Activated CD4-positive, alpha-beta T cell treated with anti-CD3 and anti-CD28 coated beads, Interleukin-2, amount 50 U/mL, for 16 hours (primary cell): ENCODE measurements at places on chromosomes 3 and 15.

GRCh38 chr3:140599496-140599895 is 78.4 kb upstream of the TRIM42 start:
- DNase-seq: no peak

- DNase-seq: no peak
These were observed 131.4 kb downstream of the EPHA3 start for GRCh38 chr3:89238846-89239245.

GRCh38 chr3:175489406-175489805 is 630.3 kb downstream of the NAALADL2 start:
- no peak for DNase-seq

GRCh38 chr3:45145223-45145622 is 955 bp downstream of the CDCP1 start:
- no peak for DNase-seq

GRCh38 chr3:100033903-100034471 is 80.3 kb downstream of the FILIP1L start:
- no peak for DNase-seq

GRCh38 chr15:31508656-31509055 is 182.0 kb downstream of the KLF13 start:
- DNase-seq: no peak

GRCh38 chr3:68631850-68632545 is 300.3 kb downstream of the TAFA4 start:
- DNase-seq: no peak

DNA sequence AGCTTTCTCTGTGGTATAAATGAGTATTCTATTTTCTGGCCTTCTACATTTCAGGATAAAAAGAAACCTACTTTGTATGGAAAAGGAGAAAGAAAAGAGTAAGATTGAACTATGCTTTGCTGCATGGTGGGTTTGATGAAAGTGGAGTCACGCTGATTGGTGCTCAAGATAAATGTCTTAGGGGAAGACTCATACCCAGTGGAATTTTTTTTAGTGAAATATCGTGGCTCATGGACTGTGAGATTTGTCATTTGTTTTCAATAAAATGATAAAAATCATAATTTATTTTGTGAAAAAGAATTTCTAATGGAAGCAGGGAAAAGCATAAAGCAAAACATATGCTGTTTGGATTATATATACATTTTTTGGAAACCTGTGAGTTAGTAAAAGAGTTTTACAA is 292.5 kb downstream of the ZPLD1 start:
- no peak for DNase-seq

DNA sequence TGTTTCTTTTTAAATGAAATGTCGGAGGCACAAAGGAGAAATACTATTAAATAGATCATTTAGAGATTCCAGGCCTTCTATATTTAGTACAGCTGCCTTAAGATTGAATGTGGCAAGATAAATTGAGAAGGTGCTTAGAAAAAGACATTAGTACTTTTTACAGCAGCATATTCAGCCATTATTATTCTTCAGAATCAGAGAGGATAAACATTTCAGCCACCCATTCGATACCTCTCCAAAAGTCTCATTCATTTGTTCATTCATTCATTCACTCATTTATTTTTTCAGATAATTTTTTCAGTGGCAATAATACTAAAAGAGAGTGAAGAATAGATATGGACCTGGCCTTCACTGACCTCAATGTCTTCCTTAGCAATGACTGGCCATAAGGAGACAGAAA is 347.0 kb downstream of the GRM7 start:
- DNase-seq: no peak

DNA sequence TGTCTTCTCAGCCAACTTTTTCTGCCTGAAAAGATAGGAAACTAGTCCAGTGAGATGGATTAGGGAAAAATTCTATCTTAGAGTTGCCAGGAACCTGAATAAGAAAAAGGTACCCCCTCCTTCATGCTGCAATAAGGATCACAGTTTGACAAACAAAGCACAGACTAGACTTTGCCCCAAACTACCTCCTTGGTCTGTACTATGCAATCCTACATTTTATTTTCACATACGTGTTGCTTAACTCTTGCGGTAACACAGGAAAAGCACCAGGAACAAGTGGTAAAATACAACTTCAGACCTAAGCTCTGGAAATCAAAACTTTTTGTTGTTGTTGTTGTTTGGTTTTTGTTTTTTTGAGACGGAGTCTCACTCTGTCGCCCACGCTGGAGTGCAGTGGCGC is 11.3 kb upstream of the IL12A start:
- no peak for DNase-seq

GRCh38 chr15:25903024-25903581 is 40.0 kb upstream of the ATP10A start:
- DNase-seq: no peak

- DNase-seq: peak; percentile 66
These were observed 2.9 kb downstream of the RAB43 start for GRCh38 chr3:129118745-129119144.

DNA sequence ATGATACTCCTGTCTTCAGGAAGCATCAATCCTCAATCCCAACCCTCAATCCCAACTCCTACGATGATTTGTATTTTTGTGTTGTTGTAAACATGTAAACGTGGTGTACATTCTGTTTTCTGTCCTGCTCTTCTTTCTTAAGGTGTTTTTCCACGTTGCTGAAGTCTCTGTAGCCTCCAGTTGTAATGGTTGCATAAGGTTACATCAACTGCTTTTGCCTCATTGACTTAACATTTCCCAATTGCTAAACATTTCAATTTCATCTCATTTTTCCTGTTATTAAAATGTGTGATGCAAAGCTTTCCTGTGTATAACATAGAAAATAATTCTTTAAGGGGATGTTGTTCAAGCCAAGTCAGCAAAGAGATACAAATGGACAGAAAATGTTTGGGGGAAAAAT is 33.4 kb downstream of the HRH1 start:
- no peak for DNase-seq

- DNase-seq: no peak
These were observed 91.6 kb downstream of the LRRK1 start for GRCh38 chr15:101010781-101011180.

- no peak for DNase-seq
These were observed 59.0 kb downstream of the CLEC3B start for GRCh38 chr3:45084820-45085816.

- no peak for DNase-seq
These were observed 29.2 kb upstream of the PLSCR5 start for GRCh38 chr3:146634346-146634745.

- no peak for DNase-seq
These were observed 62.9 kb upstream of the MCF2L2 start for GRCh38 chr3:183491109-183491922.

- DNase-seq: peak; percentile 35
These were observed 4.1 kb downstream of the CEMIP start for GRCh38 chr15:80783260-80783659.

DNA sequence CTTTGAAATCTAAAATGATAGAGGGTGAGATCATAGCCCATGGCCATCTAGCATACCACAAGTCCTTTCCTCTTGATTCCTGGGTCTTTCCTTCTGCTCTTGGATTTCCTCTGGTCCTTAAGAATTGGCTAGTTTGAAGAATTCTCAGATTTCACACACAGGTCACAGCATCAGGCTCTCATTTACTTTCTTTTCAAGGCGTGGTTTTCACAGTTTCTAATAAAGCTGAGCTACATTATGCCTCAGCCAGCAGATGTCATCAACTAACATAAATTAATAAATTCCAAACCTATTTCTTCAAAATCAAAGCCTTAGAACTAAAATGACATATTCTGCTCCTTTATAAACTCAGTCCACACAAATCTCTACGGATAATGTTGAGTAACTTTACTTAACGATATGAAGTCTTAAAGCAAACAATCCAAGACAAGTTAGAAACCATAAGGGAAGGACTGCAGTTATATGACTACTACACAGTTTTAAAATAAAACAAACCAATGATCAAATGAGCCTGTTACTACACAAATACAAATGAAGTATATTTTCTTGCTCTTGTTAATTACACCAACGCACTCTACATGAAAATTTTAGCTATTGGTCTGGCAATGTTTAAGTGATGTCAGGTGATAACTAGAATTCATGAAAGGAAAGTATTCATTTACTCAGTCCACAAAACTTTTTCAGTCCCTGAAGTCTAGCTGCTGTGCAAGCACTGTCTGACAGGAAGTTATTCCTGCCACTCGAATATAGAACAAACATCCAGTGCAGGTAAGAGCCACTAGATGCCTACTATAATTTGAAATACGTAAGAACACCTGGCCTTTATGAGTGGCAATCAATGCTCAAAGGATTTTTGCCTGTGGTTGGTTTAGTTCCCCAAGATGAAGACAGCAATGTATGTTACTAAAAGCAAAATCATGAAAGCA is 9.2 kb downstream of the CCDC14 start:
- no peak for DNase-seq

DNA sequence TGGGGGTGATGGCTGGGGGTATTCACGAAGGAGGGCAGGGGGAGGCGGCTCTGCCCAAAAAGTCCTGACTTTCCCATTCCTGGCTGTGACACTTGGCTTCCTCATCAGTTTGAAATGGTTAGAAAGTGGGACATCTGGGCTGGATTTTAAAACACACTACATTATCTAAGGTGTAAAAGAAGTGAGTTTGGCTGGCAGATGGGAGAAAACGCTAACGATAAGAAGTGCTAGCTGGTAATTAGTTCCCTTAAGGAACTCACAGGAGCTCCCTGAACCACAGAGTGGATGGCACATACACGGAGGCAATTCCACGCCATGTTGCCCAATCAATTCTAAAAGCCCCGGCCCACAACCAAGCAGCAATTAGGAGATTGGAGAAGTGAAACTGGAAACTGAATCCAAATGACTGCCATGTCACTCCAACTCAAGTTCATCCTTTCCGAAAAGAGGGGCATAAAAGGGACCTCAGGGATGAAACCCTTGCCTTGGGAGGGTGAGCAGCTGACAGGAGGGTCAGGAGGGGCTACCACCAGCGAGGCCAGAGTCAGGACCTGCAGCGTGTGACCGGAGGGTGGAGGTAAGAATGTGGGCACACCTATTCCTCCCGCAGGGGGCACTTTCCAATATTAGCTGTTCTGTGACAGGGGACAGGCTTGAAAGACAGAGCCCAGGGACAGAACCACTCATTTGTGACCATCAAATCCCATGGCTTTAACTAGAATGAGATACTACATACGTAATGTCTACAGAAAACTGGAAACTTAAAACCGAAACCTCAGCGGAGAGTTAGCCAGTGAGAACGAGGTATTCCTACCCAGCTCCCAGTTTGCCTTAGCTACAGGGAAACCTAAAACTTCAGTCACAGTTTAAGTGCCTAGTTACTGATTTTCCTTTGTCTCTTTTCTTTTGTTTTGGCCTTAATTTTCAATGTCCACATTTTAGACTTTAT is 95.3 kb upstream of the OXTR start:
- DNase-seq: no peak

- no peak for DNase-seq
These were observed 508.8 kb downstream of the DIPK2A start for GRCh38 chr3:144480416-144480919.

DNA sequence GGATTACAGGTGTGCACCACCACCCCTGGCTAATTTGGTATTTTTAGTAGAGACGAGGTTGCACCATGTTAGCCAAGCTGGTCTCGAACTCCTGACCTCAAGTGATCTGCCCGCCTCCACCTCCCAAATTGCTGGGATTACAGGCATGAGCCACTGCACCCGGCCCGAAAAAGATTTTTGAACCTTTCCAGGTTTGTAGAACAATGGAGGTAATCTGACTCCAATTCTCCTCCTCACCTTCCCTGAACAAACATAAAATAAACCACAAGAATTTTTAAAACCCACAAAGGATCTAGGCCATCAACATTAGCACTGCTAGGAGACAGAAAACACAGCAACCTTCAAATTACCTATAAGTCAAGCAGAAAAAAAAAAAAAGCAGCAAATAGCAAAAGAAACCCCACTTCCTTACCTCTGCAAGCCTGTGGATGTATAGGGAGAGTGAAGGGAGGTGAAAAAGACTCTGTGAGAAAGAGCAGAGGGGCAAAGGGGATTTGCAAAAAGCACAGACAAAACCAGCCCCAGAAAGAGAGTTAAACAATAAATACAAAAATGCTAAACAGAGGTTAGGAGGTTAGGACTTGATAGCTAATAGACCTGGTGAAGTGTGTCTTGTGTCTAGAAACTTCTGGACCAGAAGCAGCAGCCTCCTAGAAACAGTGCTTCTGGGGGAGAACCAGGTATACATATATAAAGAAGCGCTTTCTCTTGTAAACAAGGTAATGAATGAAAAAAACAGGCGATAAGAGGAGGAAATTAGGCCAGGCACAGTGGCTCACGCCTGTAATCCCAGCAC is 32.1 kb downstream of the TFDP2 start:
- DNase-seq: no peak

- DNase-seq: no peak
These were observed 16.4 kb downstream of the EFCC1 start for GRCh38 chr3:129017484-129017899.

- DNase-seq: no peak
These were observed 14.5 kb downstream of the ARF4 start for GRCh38 chr3:57582474-57583168.

GRCh38 chr15:84749111-84749991 is 959 bp downstream of the ZNF592 start:
- DNase-seq: peak; percentile 67

- DNase-seq: peak; percentile 0
These were observed 970.6 kb downstream of the DIPK2A start for GRCh38 chr3:144942093-144942837.

DNA sequence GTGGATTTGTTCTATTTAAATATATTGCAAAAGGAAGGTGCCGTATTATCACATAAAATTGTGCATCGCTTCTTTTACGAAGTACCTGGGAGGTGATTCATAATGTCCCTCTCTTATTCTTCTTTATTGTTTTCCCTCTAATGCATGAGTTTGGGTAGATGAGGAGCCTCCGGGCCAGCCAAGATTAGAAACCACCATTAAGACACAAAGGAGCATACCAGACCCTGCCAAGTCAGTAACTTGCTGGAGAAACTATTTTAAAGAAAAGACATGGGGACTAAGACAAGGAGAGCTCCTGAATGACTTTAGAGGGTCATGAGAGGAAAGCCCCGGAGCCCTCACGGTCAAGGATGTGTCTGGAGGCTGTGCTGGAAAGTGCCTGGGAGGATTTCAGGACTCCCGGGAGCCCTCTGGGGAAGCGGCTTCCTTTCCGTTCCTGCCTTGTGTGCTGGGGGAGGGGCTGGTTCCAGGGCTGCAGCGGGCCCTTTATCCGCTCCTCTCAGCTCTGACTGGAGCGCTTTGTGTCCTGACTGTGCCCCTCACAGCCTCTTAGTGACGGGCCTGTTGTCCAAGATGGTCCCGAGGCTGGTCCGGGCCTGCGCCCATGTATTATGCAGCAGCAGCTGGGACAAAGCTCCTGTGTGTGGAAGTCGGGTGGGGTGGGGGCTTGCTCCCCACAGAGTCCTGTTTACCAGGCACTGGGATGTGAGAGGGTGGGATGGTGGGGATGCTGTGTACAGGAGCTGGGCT is 35.7 kb downstream of the CORO2B start:
- DNase-seq: no peak

DNA sequence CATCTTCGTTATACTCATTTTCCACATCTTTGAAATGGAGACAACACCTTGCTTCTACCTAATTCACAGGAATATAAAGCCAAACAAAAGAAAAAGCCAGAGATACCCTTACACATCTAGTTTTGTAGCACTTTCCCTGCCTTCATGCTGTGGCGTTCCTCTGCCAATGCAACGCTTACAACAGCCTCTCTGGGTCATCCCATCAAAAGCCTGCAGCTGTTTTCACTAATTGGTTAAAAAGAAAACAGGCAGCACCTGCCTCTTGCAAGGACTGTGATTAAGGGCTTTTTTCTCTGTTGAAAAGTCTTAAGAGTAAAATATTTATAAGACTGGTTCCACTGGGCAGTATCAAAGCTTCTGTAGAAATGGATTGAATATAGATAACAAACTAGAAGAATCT is 120.3 kb downstream of the FMN1 start:
- no peak for DNase-seq

GRCh38 chr15:100558771-100559254 is 30.1 kb upstream of the CERS3 start:
- DNase-seq: no peak
